Camera-type eye (tissue), 1 donor: ENCODE measurements at places on chromosomes 5 and 9. TPM values are rescaled to one million over a fixed set of nuclear protein-coding genes. Genes with fewer than 3 reads are reported as not detected.

Gene ABLIM3
- total RNA-seq: 13.1 TPM

Gene ARRDC3
- 517 TPM for total RNA-seq

Gene PCDHB5
- 8.4 TPM for total RNA-seq

Gene ZDHHC11
- 10.3 TPM for total RNA-seq

Gene EQTN
- total RNA-seq: 1.2 TPM

Gene SERINC5
- 42.6 TPM for total RNA-seq

Gene GADD45G
- total RNA-seq: 130 TPM

Gene CD74
- 69.4 TPM for total RNA-seq

Gene TOPORS
- total RNA-seq: 47.6 TPM
